HCT116 (cell line): ENCODE measurements at places on chromosomes 12 and 14. TPM values are rescaled to one million over a fixed set of nuclear protein-coding genes. Genes with fewer than 3 reads are reported as not detected.
A peak's percentile ranks its signal among the peaks of the same experiment; 100 is the strongest.

The KRT74 gene
- not detected for total RNA-seq

GRCh38 chr12:47082796-47083621 lies 3.2 kb upstream of the AMIGO2 start:
- no peak for DNase-seq
- no peak overlapping the region for H3K27ac ChIP-seq
- H3K4me1 ChIP-seq: peaks cover 22% of the 10 kb centered on the region

The BCAT1 gene
- total RNA-seq: 0.74 TPM

GRCh38 chr12:116067892-116068291 lies 209.6 kb downstream of the MED13L start:
- no peak overlapping the region for H3K4me3 ChIP-seq
- no peaks in the 10 kb centered on the region for H3K36me3 ChIP-seq
- no peak overlapping the region for H3K27ac ChIP-seq
- no peak for DNase-seq
- H3K4me1 ChIP-seq: peaks cover 7% of the 10 kb centered on the region; the same call in 1 of the 2 replicates

The A2M gene
- 3.0 TPM for total RNA-seq

GRCh38 chr12:66668311-66668710 lies 10.6 kb downstream of the GRIP1 start:
- no peaks in the 10 kb centered on the region for H3K4me1 ChIP-seq
- H3K4me3 ChIP-seq: no peak overlapping the region
- no peak overlapping the region for H3K27ac ChIP-seq
- peaks cover 45% of the 10 kb centered on the region for H3K27me3 ChIP-seq
- no peaks in the 10 kb centered on the region for H3K36me3 ChIP-seq

DNA sequence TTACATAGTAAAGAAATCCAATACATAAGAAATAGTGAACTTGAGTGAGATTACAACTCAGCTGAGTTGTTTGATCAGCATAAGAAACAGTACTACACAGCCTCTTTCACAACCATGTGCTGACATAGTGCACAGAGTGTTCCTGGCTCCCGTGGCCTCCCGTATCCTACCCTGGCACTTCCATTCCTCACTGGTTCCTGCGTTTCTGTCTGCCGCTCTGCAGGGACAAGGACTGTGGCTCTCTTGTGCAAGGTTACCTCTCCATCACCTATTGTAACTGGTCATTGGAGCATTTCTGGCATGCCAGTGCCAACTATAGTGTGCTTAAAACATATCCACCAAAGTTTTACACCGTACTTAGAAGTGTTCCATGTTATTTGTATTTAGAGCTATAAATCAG lies 46.3 kb upstream of the PCED1B start:
- peaks cover 6% of the 10 kb centered on the region for H3K4me1 ChIP-seq
- no peak overlapping the region for H3K4me3 ChIP-seq
- DNase-seq: no peak
- no peaks in the 10 kb centered on the region for H3K36me3 ChIP-seq
- no peak overlapping the region for H3K27ac ChIP-seq

The AGAP2 gene
- 15.8 TPM for total RNA-seq

GRCh38 chr12:95271465-95271864 lies 53.9 kb downstream of the VEZT start:
- no peak overlapping the region for H3K27ac ChIP-seq
- H3K27me3 ChIP-seq: no peaks in the 10 kb centered on the region
- no peaks in the 10 kb centered on the region for H3K4me1 ChIP-seq
- no peak overlapping the region for H3K4me3 ChIP-seq
- peaks cover 11% of the 10 kb centered on the region; the same call in 1 of the 2 replicates for H3K36me3 ChIP-seq
- no peak for DNase-seq

The KITLG gene
- total RNA-seq: 570 TPM

DNA sequence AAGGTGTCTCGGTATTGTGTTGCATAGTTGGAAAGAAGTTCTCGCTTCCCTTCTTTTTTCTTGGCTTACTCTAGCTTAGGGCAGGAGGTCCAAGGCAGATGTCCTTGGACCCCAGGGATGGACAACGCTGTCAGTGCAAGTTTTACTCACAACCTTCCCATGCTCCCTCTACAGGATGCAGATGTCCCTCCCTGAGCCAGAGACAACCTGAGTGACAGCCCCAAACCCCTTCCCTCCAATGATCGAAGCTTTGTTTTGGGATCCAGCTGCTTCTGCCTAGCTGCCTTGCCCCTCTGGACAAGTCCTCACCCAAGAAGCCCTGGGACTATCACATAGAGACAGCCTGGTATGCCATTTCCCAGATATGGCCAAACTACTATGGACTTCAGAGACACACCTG lies 112.0 kb upstream of the RAP1B start:
- H3K4me3 ChIP-seq: no peak overlapping the region
- H3K27ac ChIP-seq: no peak overlapping the region
- peaks cover 5% of the 10 kb centered on the region; the same call in 1 of the 2 replicates for H3K4me1 ChIP-seq

GRCh38 chr14:55098561-55098898 lies 30.5 kb upstream of the LGALS3 start:
- H3K4me1 ChIP-seq: peaks cover 36% of the 10 kb centered on the region
- H3K27me3 ChIP-seq: no peaks in the 10 kb centered on the region
- no peak for DNase-seq
- no peak overlapping the region for H3K27ac ChIP-seq
- H3K36me3 ChIP-seq: no peaks in the 10 kb centered on the region
- H3K4me3 ChIP-seq: no peak overlapping the region

- H3K4me3 ChIP-seq: no peak overlapping the region
- H3K27ac ChIP-seq: no peak overlapping the region
- no peaks in the 10 kb centered on the region for H3K27me3 ChIP-seq
- DNase-seq: no peak
These were observed 55.0 kb downstream of the TMX1 start for GRCh38 chr14:51294951-51295525.

The KLRK1 gene
- total RNA-seq: 2.3 TPM

DNA sequence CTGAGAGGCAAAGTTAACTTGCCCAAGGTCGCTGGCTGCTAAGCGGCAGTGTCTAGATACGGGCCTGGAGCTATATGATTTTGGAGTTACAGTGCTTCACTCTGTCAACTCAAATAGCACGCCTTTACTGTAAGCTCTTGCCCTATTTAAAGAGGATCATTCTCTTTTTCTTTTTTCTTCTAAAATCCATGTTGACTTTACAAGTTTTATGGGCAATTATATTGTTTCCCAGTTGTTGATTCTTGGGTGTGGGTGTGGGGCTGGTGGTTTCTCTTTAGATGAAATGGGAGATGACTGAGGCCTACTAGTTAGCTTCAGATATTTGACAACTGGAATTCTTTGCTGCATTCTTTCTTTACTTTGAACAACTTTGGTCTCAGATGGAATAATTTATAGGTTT lies 70.7 kb downstream of the C12orf75 start:
- no peak for DNase-seq
- H3K4me1 ChIP-seq: no peaks in the 10 kb centered on the region
- no peaks in the 10 kb centered on the region for H3K36me3 ChIP-seq

The CIDEB gene
- 0.22 TPM for total RNA-seq

DNA sequence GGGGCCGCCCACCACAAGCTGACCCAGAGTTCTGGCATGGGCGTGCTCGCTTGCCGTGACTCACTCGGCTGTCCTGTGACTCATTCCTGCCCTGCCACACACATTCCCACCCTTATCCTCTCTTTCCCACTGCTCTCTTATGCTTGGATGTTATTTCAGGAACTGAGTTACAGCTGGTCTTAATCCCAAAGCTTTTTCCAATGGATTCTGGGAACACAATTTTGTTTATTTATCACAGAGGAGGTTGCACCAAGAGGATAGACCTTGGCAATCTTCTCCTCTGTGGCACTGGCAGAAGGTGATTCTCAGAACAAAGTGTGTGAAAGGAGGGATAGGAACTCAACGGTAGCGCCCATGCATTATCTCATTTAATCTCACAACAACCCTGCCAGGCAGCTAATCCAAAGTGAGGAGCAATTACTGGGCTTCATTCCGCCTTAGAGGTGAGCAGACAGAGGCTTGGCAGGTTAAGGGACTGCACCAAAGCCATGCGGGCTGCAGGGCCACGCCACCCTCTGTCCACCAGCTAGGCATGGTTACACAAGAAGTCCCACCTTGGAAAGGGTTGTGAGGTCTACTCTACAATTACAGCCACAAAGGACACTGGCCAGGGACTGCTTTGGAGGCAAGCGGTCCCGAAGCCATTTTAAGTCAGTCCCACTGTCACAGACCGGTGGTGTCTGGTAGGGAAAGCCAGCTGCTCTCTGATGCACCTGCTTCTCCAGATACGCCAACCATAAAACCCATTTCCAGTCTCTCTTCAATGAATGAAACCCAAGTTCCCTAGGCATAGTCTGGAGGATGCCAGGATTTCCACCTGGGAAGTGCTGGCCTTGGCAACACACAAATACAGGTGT lies 32.9 kb downstream of the SYNE3 start:
- no peaks in the 10 kb centered on the region for H3K27me3 ChIP-seq
- no peaks in the 10 kb centered on the region for H3K36me3 ChIP-seq
- peak overlapping the region; percentile 38 for H3K4me3 ChIP-seq
- H3K4me1 ChIP-seq: peaks cover 20% of the 10 kb centered on the region
- H3K27ac ChIP-seq: peak overlapping the region; percentile 18

DNA sequence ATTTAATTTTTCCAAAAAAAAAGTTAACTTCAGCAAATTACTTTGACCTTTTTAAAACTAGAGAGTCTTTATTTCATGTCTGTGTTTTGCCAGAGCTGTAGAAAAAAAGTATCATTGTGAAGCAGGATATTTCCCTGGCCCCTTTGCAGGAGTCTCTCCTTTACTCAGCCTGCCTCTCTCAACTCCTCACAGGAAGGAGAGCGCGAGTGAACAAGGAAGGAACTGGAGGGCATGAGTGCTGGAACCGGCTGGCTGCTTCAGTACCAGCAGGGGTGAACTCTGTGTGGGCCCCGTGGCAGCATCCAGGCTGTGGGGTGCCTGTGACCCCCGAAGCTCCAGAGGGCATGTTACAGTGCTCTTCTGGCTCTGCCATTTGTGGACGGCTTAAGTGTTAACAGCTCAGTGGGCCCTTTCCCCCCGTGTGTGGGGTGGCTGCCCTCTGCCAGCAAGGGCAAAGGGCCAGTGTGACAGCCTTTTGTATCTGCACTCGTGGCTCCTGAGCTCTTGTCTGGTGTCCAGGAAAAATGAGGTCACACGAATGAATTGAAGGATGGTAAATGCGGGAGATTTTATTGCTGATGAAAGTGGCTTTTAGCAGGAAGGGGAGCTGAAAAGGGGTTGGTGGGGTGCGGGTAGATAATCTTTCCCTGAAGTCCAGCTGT lies 76.6 kb upstream of the KCNH3 start:
- no peaks in the 10 kb centered on the region for H3K27me3 ChIP-seq
- peaks cover 2% of the 10 kb centered on the region; the same call in 1 of the 2 replicates for H3K36me3 ChIP-seq
- DNase-seq: no peak
- no peak overlapping the region for H3K27ac ChIP-seq
- H3K4me1 ChIP-seq: no peaks in the 10 kb centered on the region
- H3K4me3 ChIP-seq: no peak overlapping the region

The TTC9 gene
- total RNA-seq: 2.4 TPM

DNA sequence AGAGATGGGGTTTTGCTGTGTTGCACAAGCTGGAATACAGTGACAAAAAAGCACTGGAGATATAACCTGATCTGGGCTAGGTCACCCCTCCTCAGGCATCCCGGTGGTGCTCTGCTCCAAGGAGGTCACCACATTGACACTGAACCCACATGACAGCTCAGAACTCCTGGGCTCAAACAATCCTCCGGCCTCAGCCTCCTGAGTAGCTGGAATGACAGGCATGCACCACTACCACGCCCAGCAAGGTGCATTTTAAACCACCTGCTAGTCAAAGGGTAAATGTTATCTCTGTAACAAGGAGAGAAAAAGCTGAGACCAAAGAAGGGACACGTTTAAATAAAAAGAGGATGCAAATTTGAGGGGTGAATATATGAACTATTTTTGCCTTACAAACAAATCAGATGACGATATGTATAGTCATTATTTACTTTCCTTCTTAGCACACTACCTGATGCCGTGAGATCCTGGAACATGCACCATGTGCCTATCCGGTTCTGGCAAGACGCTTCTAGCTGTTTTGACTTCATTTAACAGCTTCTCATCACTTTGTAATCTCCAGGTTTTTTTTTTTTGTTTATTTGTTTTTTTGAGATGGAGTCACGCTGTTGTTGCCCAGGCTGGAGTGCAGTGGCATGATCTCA lies 135.1 kb downstream of the PPM1H start:
- H3K4me3 ChIP-seq: no peak overlapping the region
- no peaks in the 10 kb centered on the region for H3K27me3 ChIP-seq
- H3K4me1 ChIP-seq: no peaks in the 10 kb centered on the region

- H3K36me3 ChIP-seq: no peaks in the 10 kb centered on the region
- H3K4me1 ChIP-seq: no peaks in the 10 kb centered on the region
- no peak overlapping the region for H3K4me3 ChIP-seq
These were observed 376.5 kb downstream of the NPAS3 start for GRCh38 chr14:33315217-33315616.

- DNase-seq: no peak
- no peaks in the 10 kb centered on the region for H3K27me3 ChIP-seq
- no peaks in the 10 kb centered on the region for H3K4me1 ChIP-seq
- no peak overlapping the region for H3K27ac ChIP-seq
- H3K36me3 ChIP-seq: 0 out of 2 replicates have a peak, but pooled peaks cover 5% of the 10 kb centered on the region
These were observed 76.0 kb downstream of the PAWR start for GRCh38 chr12:79614730-79615129.

DNA sequence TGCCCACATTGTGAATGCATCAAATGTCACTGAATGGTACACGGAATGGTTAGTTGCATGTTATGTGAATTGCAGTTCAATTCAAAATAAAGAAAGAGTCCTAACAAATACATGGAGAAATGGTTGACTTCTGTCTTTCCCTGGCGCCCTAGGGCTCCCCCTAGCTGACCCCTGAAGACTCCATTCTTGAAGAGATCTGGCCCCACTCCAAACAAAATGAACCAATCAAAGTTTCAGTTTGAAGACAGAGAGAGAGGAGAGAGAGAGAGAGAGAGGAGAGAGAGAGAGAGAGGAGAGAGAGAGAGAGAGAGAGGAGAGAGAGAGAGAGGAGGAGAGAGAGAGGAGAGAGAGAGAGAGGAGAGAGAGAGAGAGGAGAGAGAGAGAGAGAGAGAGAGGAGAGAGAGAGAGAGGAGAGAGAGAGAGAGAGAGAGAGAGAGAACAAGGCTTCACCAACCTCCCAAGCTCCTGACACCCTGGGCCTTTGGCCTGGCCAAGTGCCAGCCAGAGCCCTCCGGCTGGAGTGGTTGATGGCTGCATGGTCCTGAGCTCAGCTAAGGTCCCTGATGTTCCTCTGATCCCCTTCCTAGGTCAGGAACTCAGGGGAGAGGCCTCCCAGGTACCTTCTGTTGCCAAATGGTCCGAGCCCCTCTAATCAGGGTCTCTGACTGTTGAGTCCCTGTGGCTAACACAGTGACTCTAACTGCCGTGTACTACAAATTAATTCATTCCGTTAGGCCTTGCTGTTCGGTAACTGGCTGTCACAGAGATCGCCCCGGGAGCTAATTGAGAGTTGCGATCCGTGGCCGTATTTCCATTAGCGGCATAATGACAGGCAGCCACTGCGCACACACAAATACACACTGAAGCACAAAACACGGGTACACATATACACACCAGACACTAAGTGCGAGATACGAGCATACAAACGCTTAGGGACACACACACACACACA lies 188.8 kb downstream of the ESRRB start:
- no peak overlapping the region for H3K4me3 ChIP-seq
- no peaks in the 10 kb centered on the region for H3K4me1 ChIP-seq
- H3K27ac ChIP-seq: no peak overlapping the region
- no peaks in the 10 kb centered on the region for H3K36me3 ChIP-seq
